Mesenteric fat pad (tissue), 1 donor: ENCODE measurements at places on chromosomes 4 and X. TPM values are rescaled to one million over a fixed set of nuclear protein-coding genes. Genes with fewer than 3 reads are reported as not detected.

DNA sequence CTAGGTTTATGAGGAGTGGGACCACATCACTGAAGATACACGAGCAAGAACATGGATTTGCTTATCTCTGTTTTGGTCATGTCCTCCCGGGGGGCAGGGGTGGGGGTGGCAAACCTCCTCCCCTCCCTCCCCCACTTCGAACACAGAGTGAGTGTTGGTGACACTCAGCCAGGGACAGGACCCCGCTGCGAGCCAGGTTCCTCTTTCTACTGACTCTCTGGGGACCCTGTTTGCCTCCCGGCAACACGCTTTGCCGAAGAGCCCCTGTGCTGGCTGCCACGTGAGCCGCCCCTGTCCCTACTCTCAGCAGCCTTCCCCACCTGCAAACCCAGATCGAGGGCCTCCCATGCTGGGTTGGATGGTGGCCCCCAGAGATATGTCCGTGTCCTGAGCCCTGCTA is 34.7 kb downstream of the P2RY8 start:
- peak; percentile 53 for DNase-seq

DNA sequence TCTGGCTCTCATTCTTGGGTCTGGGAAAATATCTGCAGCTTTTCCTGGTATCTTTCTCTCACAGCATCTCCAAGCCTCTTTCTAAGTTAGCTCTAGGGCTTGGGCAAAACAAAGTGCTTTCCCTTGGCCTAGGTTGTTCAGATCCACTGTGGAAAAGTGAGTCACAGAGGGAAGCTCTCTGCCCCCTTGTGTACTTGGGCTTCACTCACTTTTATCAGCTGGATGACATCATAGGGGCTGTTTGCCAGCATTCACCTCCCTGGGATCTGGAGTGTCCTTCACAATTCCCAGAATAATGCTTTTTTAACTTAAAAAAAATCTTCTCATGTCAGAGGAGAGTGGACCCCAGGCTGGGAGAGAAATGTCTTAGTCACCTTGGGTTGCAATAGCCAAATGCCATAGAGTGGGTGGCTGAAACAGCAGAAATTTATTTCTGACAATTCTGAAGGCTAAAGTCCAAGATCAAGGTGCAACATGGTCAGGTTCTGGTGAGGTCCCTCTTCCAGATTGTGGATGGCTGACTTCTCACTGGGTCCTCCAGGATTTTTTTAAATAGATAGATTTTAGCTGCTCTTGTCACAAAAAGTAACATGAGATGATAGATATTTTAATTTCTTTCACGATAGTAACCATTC is 247.8 kb downstream of the SH2D1A start:
- no peak for DNase-seq

DNA sequence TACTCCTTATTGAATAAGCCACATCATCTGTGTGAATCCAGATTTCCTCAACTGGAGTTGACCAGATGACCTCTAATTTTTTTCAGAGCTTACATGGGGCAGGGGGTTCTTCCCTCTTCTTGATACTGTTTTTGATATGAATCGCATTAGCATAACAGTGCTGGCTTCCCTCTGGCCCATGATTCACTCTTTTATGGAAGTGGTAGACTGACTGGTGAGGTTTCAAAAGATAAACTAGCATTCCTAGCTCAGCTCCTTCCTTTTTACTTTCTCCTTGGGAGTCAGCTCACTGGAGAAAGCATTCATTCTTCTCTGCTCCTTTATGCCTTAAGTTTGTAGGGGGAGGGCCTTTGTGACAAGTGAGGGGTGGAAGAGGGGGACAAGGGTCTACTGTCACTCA is 161.0 kb upstream of the FGF13 start:
- no peak for DNase-seq

- no peak for DNase-seq
These were observed 2451.8 kb downstream of the PCDH7 start for GRCh38 chr4:33171873-33172525.

- no peak for DNase-seq
These were observed 28.4 kb downstream of the PAK3 start for GRCh38 chrX:111124418-111124817.

DNA sequence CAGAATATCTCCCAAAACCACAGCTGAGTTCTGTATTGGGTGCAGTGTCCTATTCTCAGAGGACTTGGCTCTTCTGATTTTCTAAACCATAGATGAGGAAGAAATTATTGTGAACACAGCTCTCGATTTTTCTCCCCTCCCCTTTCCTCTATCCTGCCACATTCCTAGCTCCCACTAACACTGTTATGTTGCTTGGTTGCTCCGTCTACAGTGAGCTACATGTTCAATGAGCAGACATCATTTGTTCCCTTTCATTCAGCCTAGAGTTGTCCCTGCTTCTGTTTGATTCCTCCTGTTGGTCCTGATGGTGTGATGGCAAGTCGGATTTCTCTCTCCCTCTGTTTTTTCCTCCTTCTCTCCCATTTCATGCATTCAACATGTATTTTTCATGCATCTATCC is 65.9 kb downstream of the DIPK2B start:
- no peak for DNase-seq

- DNase-seq: no peak
These were observed 132.2 kb downstream of the STIM2 start for GRCh38 chr4:26992657-26993361.

DNA sequence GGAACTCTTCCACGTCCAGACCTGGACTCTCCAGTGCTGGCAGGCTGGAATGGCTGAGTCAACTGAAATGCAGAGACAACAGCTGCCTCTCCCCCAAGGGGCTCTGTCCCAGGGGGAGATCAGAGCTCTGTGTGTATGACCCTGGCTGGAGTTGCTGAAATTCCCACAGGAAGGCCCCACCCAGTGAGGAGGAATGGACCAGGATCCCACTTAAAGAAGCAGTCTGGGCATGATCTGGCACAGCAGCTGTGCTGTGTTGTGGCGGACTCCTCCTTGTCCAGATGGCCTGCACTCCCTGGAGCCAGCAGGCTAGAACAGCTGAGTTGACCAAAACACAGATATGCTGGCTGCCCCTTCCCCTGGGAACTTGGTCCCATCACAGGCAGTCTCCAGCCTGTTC is 25.4 kb downstream of the C4orf17 start:
- DNase-seq: no peak

GRCh38 chr4:129623233-129623875 is 527.4 kb downstream of the C4orf33 start:
- no peak for DNase-seq

DNA sequence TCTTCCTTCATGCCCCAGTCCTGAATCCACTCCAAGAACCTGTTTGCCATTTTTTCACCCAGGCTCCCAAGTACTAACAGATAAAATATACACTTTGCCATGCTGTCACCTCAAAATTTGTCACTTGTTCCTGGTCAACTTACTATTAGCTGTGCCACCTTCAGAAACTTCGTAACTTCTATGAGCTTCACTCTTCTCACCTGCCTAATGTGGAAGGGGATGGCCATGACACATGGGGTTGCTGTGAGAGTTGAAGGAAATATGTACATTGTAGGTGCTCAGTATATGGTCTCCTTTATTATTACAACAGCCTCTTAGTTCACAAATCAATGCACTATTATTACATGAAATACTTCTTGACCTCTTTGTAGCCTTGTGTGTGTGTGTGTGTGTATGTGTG is 10.4 kb downstream of the TMSB4X start:
- no peak for DNase-seq

DNA sequence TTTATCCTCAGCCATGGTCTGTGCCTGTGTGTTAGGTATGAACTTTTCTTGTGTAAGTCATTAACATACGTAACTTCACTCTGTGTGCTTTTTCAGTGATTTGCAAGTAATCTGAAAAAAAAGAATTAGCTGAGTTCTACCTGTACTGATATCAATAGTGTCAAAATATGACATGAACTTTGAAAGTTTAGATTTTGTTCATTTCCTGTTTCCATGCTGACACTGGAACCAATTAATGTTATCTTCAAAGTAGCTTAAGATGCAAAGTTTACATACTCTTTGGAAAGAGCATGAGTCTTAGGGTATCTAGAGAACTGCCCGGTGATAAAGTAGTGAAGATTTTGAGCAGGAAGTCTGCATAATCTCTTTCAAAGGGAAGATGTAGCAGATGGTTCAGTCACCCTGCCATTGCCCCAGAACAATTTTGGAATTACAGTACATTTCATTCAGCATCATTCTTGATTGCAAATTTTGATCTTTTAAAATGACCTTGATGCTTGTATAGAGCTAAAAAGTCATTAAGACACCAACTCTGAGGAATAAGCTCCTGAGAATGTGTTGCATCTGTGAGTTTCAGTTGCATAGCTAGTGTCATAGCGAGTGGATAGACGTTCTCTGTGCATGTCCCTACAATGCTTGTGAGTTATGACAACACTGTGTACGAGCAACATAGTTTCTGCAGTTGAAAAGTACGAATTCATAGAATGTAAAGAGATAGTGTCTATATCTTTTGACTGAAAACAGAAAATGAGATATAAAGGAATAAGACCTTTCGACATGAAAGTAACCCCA is 130.5 kb downstream of the PTTG2 start:
- no peak for DNase-seq

DNA sequence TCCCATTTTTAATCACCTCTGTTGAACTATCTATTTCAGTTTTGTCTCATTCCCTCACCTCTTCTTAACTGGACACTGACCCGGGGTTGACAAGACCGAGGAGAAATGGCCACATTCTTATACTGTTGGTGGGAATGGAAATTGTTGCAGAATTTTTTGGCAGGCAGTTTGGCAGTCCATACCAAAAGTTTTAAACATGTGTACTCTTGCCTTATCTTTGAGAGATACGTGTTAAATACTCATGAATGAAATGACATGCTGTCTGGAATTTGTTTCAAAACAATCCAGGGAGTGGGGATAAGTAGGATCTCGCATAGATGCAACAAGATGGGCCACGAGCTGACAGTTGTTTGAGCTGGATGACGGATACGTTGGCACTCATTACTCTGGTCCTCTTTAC is 12.1 kb downstream of the FGFBP1 start:
- no peak for DNase-seq

DNA sequence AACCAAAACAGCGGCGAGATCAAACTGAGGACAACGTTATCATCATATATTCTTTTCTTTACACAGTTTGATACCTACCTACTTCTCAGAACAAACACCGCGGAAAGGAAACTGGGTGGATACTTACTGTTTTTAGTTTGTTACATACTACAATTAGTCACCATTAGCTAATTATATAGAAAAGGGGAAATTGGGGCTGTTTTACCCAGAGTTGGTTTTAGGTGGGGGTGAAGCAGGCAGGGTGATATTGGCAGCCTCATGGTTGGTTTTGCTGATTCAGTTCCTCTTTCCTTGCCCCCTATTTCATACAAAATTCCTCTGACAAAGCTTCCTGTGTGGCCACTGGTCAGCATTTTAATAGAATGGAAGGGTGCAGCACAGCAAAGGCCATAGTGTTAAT is 77.8 kb downstream of the SORBS2 start:
- no peak for DNase-seq

GRCh38 chr4:26342328-26343037 is 21.7 kb downstream of the RBPJ start:
- DNase-seq: no peak

GRCh38 chr4:152536545-152537182 is 772 bp upstream of the FBXW7 start:
- DNase-seq: no peak

DNA sequence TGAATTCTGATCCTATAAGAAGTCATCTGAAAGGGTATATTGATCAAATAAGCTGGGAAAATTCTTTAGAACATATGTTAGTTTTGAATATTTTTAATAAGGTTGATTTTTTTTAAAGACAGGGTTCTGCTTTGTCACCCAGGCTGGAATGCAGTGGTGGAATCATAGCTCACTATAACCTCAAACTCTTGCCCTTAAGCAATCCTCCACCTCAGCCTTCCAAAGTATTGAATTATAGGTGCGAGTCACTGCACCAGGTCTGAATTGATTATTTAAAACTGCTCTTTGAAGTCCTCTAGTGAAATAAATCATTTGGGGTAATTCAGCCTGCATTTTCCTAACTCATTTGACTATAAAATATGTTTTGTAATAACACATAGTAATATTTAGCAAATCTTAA is 812.3 kb downstream of the PDHA2 start:
- DNase-seq: no peak

GRCh38 chr4:8725845-8726244 is 133.3 kb downstream of the CPZ start:
- DNase-seq: no peak

DNA sequence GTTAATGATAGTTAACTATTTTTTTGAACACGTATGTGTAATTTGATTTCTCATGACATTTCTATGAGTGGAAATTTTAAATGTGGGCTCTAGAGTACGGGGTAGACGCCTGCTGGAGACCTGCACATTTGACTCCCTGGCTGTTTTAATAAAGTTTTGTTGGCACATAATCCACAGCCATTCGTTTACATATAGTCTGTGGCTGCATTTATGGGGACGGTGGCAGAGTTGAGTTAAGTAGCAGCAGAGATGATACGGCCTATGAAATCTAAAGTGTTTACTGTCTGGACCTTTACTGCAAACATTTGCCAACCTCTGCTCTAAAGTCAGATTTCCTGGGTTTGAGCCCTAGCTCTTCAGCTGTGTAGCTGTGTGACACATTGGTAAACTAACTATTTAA is 118.8 kb downstream of the CHRNA9 start:
- DNase-seq: no peak

DNA sequence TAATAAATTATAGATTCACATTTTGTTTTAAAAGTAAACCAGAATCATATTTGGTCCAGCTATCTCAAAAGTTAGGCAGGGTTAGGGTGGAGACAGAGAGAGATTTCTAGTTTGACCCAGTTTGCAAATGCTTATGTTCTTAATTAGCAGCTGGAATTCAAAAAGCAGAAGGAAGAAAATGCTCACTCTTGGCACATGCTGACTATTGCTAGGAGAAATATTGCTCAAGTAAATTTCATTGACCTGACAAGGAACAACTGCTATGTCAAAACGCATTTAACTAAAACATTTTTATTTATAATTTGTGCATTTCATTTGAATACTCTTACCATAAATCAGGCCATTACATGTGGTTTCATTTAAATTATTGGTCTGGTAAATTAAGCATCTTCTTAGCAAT is 131.8 kb downstream of the GLRA3 start:
- no peak for DNase-seq

ERAS gene
- not detected for total RNA-seq

BEND2 gene
- total RNA-seq: not detected

HEPH gene
- total RNA-seq: 3.9 TPM

AMBN gene
- total RNA-seq: not detected

FGF13 gene
- 8.7 TPM for total RNA-seq

TCEANC gene
- 2.9 TPM for total RNA-seq

STOX2 gene
- total RNA-seq: 6.2 TPM

UCP1 gene
- total RNA-seq: not detected
